ENCODE measurements at places on chromosomes 2 and 18.

DNA sequence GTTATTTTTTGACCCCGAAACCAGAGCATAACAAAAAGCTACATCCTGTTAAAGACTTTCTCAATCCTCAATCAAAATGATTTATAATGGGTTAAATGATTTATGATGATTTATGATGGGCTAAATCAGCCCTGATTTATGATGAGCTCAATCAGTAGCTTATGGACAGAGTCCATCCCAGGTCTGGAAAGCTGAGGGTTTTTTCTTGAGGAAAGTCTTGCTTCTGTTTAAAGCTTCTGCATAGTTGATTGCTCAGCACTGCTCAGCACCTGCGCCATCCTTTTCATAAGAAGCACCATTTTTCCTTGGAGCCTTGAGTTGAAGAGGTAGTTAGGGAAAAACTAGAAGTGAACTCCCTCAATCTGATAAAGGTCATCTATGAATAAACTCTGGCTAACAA is 356.8 kb downstream of the CYRIA start:
- no peak for DNase-seq

GRCh38 chr2:190789074-190790004 is 91.3 kb upstream of the GLS start:
- no peak for DNase-seq

DNA sequence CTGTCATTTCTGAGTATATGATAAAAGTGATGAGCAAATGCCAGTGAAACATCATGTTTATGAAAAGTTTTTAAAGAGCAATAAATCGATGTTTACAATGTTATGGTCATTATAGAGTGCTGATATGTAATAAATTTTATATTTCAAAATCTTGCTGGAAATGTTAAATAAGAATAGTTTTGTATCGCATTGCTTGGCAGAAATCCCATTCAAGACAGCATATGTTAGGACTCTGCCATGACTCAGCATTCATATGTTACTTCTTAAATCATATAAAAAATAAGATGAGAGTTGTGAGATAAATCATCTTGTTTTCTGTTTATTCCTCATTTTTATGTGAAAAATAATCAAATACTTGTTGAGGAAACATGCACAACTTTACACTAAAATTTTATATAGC is 949.9 kb upstream of the NRXN1 start:
- DNase-seq, result no peak

- no peak for DNase-seq
Observed at GRCh38 chr2:215637651-215638050, 201.8 kb upstream of the FN1 start.

DNA sequence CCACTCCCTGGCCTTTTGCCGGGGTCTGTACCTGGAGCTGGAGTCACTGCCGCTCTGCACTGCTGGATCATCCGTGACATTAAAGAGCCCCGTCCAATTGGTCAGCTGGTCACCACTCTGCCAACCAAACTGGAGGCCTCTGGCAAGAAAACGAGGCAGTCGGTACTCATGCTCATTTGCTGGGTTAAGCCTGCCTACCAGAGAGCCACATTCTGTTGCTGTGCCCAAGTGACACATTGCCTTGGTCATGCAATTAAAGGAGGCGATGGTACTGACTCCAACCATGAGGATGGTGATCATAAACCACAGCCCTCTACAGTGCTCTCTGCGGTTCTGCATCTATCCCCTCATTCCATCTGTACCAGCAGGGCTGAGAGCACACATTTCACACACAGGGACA is 35.5 kb downstream of the ST8SIA5 start:
- DNase-seq, result no peak

DNA sequence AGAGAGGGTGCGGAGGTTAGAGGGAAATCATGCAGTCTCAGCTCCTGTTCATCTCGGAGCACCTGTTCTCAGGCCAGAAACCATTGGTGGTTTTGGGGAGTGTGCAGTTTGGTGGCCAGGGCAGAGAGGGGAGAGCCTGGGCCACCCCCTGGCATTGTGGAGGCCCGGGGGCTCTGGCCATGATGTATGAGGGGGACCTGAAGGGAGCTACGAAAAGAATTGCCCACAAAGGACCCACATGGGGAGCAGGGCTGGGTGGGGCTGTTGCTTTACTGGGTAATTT is 87.7 kb downstream of the DGKD start:
- DNase-seq, result no peak

DNA sequence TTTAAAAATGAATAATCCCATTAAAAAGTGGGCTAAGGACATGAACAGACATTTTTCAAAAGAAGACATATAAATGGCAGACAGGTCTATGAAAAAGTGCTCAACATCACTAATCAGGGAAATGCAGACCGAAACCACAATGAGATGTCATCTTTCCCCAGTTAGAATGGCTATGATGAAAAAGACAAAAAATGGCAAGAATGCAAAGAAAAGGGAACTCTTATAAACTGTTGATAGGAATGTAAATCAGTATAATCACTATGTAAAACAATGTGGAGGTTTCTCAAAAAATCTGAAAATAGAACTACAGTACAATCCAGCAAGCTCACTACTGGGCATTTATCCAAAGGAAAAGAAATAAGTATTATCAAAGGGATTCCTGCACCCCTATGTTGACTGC is 169.2 kb downstream of the METTL4 start:
- no peak for DNase-seq

GRCh38 chr2:179243046-179243445 is 21.6 kb downstream of the SESTD1 start:
- no peak for DNase-seq

DNA sequence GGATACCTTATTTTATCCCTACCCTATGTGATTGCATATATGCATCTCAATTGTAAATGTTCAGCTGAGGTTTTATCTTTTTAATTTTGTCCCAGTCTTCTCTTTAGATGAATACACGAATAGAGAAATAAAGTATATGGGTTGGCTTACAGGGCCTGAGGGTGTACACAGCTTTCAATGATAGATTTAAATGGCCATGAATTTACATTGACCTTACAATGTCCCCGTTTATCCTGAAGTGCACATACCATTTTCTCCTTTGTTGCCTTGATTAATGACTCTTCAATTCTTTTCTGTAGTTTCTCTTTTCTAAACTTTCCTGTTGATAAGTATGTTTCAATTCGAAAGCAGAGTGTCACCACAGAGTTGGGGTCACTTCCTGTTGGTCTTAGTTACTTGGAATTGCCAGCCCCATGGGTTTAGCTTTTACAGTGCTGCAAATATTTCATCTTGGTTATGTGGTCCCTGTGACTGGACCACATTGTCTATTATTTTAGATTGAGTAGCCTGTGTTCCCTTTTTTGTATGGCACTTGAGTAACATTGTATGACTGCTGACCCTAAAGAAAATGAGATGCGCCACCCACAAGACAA is 1616.3 kb upstream of the ACVR2A start:
- DNase-seq, result no peak

Measured in hypothalamus (tissue), 51 donors.